Stimulated activated CD8-positive, alpha-beta memory T cell treated with anti-CD3 and anti-CD28 coated beads, Interleukin-15, amount 100 ng/mL, for 4 hours (primary cell): ENCODE measurements at places on chromosomes 5 and 9.

- no peak for DNase-seq
Measured at GRCh38 chr5:137733006-137733405, 2.9 kb downstream of the KLHL3 start.

DNA sequence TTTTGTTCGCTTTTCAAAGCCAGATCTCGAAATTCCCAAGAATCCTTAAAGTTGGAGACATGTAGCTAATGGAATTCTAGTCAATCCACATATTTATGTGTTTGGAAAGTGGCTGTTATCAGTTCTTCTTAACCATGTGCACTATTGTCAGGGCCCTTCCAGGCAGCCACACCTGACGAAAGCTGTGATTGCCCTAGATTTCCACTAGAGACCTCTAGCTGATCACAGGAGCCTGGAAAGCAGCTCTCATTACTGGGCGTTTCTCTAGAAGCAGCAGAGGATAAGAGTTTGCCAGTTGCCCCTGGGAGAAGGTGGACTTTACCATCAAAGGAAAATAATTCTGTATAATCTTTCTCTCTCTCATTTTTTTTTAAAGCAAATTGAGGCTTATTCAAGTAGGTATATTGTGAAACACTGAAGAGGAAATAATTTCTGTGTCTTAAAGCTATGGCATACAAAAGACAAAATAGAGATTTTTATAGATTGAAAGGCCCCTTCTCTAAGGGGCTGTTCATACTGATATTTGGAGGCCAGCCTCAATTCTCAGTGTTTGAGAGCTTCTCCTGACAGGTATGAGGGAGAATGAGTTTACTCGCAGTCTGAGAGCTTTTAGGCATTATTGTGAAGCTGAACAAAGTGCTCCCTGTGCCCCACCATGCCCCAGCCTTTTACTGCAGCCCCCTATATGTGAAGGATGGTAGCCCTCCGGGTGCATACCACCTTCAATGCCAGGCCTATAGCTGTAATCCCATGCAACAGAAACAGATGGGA, 405.4 kb upstream of the ACTBL2 start:
- no peak for DNase-seq

DNA sequence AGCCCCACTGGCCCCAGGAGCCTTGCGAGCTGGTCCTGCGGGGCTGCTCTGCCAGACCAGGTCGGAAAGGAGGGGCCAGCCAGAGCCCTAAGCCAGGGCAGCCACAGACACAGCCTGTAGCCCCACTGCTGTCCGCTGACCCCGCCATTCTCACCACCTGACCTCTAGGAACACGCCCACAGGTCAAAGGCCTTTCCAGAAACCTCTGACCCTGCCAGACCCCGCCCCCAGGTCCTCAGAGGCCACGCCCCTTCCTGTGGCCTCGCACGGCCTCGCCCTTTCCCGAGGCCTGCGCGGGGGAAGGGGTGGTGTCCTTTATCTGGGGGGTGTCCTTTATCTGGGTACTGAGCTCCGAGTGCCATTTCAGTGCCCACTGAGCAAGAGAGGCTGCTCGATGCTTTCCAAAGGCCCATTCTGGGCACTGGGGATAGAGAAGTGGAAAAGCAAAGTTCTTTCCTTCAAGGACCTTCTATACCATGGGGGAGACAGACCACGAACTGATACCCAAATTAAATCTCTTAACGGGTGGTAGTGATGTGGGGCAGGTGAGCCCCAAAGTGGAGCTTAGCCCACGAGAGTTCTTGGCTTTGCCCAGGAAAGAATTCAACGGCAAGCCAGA, 46.5 kb downstream of the P4HA2 start:
- DNase-seq, result no peak

DNA sequence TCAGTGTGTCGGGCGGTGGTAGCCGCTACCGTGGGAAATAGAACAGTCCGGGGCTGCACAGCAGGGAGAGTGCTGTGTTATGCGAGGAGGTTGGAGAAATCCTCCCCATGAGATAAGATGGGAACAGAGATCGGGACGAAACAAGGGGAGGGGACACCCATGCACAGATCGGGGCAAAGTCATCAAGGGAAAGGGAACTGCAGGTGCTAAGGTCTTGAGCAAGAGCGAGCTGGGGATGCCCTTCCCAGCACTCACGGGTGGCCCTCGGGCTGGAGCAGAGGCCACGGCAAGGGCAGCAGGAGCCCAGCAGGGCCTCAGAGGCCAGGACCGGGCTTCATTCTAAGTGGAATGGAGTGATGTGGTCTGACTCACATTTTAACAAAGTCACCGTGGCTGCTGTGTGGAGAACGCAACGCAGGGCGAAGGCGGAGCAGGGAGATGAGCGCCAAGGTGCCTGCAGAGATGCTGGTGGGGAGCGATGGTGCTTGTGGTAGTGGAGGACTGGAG, 7.7 kb downstream of the IL13 start:
- DNase-seq, result no peak

DNA sequence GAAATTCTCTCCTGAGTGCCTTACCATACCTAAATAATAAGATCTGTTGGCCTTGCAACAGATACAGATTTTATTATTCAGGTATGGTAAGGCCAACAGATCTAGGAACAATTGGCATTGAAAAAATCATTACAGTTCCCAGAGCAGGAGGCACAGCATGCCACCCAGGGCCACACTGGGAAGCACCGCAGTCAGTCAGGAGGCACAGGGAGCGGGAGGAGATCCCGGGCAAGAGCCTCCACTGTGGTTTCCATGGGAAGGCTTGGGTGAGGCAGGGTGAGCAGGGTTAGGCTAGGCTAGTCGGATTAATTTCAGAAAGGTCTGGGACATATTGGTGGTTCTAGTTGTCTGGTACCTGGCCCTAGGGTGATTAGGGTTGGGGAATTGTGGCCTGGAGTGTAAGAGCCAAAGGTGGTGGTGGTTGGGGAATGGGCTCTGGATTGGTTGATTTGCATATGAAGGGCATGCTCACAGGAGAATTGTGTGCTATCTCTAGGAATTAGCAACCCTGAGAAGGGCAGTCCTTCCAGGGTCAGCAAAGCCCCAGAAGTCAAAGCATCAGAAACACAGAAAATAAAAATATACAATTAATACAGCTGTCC, 111.4 kb downstream of the PDE8B start:
- DNase-seq, result no peak

DNA sequence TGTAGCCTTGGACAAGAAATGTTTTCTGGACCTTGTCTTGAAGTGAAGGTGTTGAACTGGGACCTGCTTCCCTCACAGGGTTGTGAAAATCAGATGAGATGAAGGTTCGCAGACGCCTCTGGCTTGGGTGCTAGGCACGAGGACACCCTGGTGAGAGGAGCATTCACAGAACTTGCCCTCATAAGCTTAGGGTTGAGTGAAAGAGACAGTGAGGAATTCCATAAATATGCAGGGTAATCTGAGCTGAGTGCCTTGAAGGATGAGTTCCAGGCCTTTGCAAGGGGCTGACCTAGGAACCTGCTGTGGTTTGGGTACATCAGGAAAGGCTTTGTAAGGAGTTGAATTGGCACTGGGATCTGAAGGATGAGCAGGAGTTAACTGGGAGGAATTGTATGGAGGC, 75.7 kb upstream of the SAP30L start:
- DNase-seq, result no peak

DNA sequence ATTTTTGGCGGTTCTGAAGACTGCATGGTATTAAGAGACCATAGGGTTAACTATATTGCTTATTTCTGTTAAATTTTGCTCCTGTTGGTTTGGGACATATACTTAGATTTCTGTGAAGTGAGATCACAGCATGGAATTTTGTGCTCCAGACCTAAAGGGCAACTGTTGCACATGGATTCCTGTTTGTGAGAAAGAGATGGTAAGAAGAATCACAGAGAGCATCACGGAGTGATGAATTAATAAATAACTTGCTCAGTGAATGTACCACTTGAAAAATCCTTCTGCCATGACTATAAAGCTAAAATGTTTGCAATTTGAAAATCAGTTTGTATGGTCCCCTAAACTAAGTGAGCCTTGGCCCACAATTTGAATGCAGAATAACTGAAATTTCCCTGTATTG, 4.5 kb downstream of the PSAT1 start:
- DNase-seq, result no peak

DNA sequence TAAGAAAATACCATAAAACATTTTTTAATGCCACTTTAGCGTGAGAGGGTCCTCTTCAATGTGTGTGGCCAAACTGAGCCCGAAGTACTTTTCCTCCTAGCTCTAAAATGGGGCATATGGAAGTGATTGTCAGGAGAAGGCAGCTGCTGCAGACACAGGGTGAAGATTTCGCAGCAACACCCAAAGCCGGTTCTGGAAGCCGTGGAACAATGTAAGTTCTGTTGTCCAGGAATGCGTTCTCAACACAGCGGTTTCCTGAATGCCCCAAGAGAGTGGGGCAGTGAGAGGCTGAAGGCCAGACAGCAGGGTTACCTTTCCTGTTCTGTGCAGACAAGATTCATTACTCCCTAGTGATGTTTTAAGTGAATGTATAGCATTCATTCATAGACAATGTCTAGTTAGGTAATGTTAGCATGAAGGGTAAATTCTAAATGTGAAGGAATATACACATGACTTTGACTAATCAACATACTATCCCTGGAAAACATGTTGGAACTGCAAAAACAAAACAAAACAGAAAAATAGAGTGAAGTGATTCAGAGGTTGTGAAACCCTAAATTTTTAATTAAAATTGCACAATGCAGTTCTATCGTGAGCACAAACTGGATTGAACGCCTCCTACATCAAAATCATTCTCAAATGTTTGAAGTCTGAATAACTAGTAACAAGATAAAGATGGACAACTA, 197.0 kb upstream of the SEMA6A start:
- no peak for DNase-seq

- no peak for DNase-seq
Measured at GRCh38 chr5:96083361-96083881, 121.8 kb upstream of the ELL2 start.

GRCh38 chr5:147417135-147417813, 92.6 kb downstream of the DPYSL3 start:
- no peak for DNase-seq

DNA sequence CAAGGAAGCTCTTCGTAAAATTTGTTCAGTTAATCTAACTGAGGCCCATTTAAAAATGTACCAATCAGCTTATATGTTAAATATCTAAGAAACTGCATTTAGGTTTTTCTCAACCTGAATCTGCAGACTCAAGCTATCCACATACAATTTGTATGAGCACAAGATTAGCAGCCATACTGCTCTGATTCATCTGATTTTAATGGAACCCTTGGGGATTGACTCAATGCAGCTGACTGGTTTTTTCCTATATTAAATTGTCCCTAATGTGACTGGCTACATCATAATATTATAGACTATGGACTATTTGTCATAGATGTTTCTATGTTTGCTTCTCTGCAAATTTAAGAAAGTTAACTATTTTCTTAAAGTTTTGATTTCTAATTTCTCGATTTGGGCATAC, 451.0 kb upstream of the TUSC1 start:
- DNase-seq, result no peak

DNA sequence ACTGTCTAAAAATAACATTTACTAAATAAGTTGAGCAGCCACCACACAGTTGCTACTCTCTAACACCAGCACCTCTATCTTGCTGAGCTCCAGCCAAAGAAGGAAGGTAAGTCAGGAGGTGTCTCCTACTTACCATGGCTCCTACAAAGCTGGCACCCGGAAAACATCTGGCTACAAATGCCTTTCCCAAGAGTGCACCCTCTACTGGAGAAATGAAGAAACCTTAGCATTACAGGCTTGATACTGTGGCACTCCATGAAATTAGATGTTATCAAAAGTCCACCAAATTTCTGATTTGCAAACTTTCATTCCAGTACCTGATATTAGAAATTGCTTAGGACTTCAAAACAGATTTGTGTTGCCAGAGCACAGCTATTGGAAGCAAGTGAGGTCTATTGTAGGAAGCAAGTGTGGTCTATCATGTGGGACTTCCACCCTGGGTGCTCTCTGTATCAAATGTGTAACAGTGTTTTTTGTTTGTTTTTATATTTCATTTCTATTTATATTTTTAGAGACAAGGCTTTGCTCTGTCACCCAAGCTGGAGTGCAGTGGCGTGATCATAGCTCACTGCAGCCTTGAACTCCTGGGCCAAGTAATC, 25.7 kb upstream of the RFK start:
- no peak for DNase-seq

GRCh38 chr9:115972843-115973595, 180.6 kb upstream of the PAPPA start:
- no peak for DNase-seq

GRCh38 chr5:14399054-14399692, 182.4 kb upstream of the OTULINL start:
- DNase-seq, result no peak

DNA sequence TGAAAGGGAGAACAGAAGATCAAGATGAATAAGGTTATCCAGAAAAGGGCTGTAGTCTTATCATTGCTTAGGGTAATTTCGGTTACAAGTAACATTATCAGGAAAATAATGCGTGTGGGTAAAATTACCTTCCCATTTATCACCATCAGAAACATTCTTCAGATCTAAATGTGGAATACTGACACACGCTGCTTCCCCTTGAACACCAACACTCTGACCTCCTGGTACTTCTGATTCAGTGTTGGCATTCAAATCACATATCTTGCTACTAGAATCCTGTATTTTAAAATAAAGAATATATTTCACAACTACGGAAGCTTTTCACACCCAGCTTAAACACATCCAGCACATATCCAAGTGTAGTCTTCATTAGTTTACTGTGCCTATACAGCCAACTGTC, 70.2 kb downstream of the PKD2L2 start:
- no peak for DNase-seq

DNA sequence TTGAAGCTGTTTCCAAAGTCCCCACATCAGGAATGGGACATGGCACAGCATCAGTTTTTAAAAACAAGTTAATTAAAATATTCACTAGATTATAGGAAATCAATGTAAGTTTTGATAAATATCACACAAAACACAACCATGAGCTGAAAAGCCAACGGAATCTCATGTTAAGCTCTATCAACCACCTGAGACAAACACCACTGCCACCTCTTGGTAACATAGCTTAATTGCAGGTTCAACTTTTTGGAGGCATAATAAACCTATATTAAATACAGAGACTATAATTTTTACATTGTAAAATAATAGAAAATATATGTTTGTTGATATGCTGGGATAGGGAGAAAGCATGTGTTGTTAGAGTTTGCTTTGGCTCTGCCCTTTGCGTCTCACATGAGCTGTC, 126.1 kb downstream of the SV2C start:
- DNase-seq, result no peak

- no peak for DNase-seq
Measured at GRCh38 chr5:177447611-177448243, 1.1 kb downstream of the PRR7 start.

DNA sequence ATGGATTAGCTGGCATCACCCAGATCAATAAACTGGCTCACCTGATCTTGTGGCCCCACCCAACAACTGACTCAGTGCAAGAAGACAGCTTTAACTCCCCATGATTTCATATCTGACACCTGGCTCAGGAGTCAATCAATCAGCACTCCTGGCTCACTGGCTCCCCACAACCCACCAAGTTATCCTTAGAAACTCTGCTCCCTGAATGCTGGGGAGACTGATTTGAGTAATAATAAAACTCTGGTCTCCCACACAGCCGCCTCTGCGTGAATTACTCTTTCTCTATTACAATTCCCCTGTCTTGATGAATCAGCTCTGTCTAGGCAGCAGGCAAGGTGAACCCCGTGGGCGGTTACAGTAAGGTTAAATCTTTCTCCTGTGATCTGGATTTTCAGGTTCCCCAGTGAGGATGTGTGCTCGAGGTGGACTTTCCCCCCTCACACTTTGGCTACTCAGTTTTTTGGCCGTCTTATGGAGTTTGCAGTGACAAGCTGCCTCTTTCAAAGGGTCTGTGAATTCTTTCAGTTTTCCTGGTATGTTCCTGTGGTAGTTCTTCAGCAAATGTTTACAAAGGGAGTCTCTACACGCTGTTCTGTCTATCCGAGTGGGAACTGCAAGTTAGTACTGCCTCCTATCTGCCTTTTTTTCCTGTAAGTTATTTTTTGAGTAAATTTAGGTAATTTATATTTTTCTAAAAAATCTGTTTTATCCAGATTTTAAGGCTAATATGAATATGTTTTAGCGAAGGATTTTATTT, 500.2 kb upstream of the NUDT12 start:
- no peak for DNase-seq
